ENCODE measurements at places on chromosomes 1 and 21.

GRCh38 chr1:177952249-177952648 is 17.6 kb downstream of the SEC16B start:
- DNase-seq = no peak

GRCh38 chr1:64396817-64397216 is 73.1 kb upstream of the CACHD1 start:
- DNase-seq = no peak

GRCh38 chr1:233607252-233608119 is 6.4 kb upstream of the KCNK1 start:
- no peak for DNase-seq

GRCh38 chr1:115190540-115191170 is 101.4 kb upstream of the TSPAN2 start:
- DNase-seq = no peak

DNA sequence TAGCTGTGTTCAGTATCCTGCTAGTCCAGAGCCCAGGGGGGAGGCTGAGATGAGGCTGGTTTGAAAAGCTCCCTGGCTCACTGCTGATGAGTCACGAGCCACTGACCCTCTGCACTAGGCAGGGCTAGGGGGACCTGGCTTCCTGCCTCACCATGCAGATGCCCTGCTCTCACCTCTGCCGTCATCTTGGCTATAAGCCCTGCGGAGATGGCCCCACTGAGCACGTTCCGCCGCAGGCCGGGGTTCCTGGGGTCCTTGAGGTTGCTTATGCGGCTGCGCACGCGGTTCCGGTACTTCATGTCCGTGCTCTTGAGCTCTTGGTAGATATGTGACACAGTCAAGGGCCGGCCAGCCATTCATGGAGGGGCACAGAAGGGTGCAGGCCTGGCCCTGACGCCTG is 24.1 kb upstream of the ZNF436 start:
- no peak for DNase-seq

- DNase-seq = no peak
Observed at GRCh38 chr1:44860331-44860730, 17.3 kb upstream of the PTCH2 start.

DNA sequence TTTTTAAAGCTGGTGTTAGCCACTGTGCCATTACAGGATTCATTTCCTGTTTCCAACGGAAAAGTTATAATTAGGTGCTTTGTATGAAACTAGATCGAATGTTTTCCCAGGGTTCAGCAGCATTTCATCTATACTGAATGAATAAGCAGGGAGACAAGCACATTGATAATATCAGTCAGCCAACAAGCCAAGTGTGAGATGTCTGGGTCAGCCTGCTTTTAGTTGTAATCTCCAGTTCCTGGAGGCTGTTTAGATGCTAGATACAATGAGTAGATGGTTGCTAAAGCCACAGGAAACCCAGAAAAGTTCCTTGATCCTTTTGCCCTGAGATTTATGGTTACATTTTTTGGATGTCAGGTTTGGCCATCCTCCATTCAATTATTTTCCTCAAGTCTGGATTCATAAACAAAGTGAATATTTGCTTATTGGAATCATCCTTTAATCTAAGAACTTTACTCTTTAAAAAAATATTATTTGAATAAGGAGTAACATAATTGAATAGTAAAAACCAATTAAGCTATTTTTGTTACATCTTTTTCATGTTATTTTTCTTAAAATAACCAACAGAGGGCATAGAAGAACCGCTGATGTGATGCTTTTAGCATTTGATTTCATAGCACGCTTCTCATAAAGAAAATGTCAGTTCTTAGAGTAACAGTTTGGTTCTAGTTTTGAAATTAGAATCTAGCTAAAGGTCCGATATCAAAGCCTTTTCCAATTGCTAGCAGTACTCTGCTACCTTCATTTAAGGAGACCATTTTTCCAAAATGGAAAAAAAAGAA is 76.6 kb downstream of the HSPA13 start:
- DNase-seq = no peak

DNA sequence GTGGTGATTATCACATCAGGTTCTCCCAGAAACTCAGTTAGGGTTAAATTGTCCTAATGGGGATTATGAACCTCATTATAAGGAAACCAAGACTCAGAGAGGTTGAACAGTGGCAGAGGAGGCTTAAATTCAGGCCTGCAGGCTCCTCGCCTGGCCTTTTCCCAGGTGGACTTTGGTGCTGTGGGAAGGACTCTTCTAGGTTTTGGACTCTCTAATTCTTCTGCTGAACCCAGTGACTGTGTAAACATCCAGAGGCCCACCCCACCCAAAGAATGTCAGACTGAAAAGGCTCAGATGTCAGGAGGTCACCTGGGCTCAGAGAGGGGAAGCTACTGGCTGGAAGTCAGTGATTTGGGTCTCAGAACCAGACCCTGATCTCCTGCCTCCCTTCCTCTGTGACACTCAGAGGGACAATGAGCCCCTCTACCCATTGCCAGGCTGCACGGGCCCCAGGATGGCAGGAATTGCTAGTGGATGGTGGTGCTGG is 2.5 kb downstream of the ZNF362 start:
- DNase-seq = no peak

- DNase-seq = no peak
Observed at GRCh38 chr1:229699613-229700267, 73.7 kb downstream of the URB2 start.

GRCh38 chr1:95057351-95057750 is 15.4 kb downstream of the ALG14 start:
- no peak for DNase-seq

All from stimulated activated CD8-positive, alpha-beta memory T cell treated with anti-CD3 and anti-CD28 coated beads, Interleukin-7, amount 100 ng/mL, for 4 hours (primary cell).